Colonic mucosa (tissue), 4 donors: ENCODE measurements at places on chromosomes 1 and 21. TPM values are rescaled to one million over a fixed set of nuclear protein-coding genes. Genes with fewer than 3 reads are reported as not detected.

DNA sequence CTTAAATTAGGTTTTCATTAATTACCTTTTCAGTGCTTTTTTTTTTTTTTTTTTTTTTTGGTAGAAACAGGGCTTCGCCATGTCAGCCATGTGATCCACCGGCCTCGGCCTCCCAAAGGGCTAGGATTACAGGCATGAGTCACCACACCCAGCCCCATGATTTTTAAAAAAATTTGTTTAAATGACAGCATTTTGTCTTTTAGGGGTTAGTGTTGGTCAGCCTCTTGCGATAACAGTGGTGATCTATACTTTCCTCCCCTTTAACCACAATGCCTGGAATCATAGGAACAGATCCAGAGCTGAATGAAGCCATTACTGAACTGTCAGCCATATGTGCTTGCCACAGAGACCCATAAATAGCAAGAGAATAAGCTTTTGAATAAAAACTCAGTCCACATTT, 73.9 kb downstream of the CACHD1 start:
- no peak for DNase-seq

Gene LCE3C
- not detected for total RNA-seq

DNA sequence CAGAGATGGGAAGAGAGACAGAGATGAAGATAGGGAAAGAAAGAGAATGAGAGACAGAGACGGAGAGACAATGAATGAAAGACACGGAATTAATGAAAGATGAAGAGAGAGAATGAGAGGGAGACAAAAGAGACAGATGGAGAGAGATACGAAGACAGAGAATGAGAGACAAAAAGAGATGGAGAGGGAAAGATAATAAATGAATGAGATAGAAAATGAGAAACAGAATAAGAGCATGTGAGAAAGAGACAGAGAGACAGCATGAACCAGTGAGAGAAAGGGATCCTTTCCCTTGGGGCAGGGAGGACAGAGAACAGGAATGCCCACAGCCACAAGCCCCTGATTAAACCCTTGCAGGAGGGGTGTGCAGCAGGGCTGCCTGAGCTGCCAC, 5.3 kb upstream of the WNT9A start:
- no peak for DNase-seq

DNA sequence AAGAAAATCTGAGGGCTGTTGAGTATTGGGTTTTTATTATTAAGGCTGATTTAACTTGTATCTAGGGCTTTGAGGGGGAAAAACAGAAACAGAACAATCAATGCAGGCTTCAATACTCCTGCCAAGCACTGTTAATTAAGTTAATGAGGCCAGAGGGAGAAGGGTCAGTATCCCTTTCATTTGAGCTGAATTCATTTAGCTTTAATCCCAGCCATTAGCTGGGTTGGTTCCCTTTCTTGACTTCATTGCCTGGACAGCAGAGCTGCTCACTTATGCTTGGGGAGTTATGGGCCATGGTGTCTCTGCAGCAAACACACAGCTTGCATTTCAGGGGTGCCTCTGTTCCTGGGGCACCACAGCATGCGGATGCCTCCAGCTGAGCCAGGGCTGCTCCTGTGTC, 16.3 kb downstream of the TLR5 start:
- no peak for DNase-seq

- DNase-seq = no peak
These were observed 46.2 kb upstream of the COX20 start for GRCh38 chr1:244789276-244789580.

Gene GBP5
- total RNA-seq = 1.3 TPM

Gene SMPDL3B
- 38.6 TPM for total RNA-seq

GRCh38 chr1:111471012-111471411, 2.8 kb upstream of the C1orf162 start:
- peak; percentile 35 for DNase-seq

Gene TPTE
- not detected for total RNA-seq

DNA sequence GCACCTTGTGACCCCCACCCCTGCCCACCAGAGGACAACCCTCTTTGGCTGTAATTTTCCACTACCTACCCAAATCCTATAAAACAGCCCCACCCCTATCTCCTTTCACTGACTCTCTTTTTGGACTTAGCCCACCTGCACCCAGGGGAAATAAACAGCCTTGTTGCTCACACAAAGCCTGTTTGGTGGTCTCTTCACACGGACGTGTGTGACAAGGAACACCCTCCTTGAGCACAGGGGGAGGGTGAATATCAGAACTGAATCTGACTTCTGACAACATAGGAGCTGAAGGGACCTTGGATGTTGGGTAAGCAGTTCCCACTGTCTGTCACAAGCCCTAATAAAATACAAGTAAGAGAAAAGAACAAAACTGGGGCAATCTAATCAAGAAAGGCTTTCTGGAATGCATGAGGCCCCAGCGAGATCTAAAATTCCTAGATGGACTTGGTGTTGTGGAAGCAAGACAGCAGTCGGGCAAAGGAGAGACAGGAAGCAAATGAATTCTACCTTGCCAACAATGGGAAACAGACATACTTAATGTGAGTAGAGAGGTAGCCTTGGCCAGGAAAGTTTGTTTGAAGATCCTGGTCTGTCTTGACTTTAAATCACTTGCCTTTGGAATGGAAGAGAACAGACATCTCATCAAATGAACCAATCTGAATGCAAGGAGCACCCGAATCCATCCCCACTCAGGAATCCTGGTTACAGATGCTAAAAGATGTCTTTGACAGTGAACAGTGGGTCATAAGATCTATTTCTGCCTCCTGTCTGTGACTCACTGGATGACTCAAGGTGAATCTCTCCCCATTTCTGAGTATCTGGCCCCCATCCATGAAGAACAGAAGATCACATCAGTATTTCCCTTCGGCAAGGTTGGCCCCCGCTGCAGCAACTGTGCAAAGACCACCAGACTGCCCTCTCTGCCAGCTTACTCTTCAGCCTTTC, 53.3 kb downstream of the OLFML3 start:
- DNase-seq = no peak

Gene BARHL2
- total RNA-seq = not detected

- no peak for DNase-seq
These were observed 299.1 kb downstream of the HHAT start for GRCh38 chr1:210627755-210628154.

GRCh38 chr1:31567956-31568570, 8.3 kb upstream of the TINAGL1 start:
- DNase-seq = peak; percentile 10

Gene NFIA
- 44.2 TPM for total RNA-seq

DNA sequence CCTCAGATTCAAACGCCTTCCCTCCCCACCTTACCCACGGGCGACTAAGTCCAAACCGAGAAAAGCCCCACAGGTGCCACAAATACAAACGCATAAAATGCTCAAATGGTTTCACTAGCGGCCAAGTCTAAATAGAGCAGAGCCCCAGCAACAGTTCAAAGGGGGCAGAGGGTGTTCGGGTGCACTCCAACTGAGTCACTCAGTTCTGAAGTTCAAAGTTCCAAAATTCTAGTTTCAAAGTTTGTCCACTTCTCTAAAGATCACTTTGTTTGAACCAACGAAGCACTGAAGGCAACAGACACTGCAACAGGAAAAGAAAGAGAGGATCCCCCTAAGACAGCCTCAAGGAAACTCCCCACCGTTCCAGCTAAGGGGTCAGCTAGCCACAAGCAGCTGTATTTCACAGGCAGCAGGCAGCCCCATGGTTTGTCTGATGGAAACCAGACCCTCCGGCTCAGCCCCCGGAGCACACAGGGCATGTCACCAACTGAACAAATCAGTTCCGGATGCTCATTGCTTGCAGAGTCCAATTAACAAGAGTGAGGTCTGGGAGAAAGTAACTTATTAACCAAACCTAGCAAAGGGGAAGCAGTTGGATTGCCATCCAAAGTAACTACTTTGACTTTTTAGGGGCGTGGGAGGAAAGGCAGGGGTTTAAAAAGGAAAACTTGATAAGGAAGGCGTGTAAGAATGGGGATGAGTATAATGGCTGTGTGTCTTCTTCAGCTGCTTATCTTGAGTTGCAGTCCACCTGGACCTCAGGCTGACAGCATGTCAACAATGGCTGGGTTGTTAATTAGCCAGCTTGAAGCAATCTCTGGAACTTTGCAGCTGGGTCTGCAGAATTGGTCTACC, 1423.9 kb upstream of the PRMT6 start:
- peak; percentile 53 for DNase-seq

Gene FGR
- 2.0 TPM for total RNA-seq

GRCh38 chr21:38985568-38986378, 180.0 kb downstream of the ETS2 start:
- DNase-seq = peak; percentile 48
